NCI-H2227 treated with DMSO at 0.1 percent for 48 hours (cell line): ENCODE measurements at places on chromosomes 4 and X.
A peak's percentile ranks its signal among the peaks of the same experiment; 100 is the strongest.

GRCh38 chr4:10201381-10202223 lies 85.0 kb upstream of the WDR1 start:
- DNase-seq, result no peak

DNA sequence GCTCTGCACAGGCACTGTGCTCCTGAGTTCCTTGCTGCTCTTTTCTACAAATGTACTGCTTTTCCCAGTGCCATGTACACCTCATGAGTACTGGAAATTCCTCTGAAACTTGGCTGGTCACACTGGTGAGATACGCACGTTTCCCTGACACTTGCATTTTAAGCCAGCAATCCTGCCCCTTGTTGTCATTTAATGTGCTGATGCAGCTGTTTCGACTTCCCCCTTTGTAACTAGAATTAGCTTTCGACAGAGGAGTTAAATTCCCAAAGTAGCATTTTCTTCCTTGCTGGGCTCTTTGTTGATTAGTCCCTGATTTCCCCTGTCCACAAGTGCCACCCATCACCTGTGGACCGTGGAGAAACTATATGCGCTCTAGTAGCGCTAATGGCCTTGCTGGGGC lies 77.5 kb downstream of the IQCM start:
- DNase-seq, result no peak

DNA sequence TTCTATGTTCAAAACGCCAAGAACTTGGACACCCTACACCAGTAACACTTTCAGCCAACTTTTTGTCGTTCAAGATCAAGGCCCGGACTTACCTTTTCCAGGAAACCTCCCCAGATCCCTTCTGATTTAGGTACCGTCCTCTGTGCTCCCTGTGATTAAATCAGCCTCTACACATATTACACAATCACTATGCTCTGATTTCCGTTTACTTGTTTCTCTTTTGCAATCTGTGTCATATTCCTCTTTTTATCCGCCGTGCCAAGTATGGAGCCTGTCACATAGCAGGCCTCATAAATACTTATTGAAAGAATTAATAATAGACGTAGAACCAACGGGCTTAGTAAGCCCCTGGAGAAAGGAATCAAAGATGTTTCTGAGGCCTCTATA lies 722 bp upstream of the TMEM33 start:
- no peak for DNase-seq

DNA sequence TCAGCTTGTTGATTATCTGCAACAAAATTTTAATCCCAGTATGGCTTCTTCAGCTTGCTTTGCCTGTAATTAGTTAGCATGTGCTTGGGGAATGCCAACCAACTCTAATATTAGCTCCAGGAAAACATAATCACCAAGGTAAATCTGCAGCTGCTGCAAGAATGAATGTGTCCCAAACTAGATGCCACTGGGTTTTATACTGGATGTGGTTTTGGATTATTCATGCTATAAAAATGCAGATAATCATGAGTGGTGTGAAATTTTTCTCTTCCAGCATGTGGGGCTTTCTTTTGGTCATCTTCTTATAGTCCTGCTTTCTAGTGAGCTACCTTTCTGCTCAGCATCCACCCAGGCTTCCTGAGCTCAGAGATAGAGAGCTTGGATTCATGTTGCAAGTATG lies 295.9 kb upstream of the CASK start:
- no peak for DNase-seq

- DNase-seq, result no peak
Observed at GRCh38 chr4:13515268-13515667, 29.0 kb downstream of the NKX3-2 start.

DNA sequence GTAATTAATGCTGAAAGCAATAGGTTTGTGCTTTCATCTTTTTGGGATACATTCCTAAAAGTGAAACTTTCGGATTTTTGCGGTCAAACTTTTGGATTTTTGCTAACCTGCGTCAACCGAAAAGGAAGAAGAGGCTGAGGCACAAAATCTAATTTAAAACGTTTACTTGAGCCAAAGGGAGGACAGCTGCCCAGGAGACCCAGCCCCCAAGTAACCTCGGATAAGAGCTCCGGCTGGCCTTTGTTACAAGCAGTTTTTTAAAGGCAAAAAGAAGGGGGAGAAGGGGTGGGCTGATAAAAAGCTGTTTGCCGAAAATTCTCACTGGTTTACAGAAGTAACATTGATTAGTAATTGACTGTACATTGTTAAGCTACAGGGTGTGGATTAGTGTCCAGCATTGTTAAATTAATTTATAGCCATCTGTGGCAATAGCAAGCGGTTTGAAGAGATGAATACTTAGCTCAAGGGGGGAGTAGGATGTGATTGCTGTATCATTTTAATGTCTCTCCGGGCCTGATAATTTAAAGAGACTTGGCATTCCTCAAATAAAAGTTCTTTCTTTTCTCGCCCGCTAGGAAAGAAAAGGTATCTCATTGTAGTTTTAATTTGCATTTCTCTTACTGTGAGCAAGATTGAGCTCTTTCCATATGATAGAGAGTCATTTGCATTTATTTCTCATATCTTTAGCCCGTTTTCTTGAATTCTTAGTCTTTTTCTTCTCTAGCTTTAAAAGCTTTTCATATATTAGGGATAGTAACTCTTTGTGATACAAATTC lies 59.1 kb upstream of the USP9X start:
- no peak for DNase-seq

- DNase-seq, result no peak
Observed at GRCh38 chrX:136768469-136769084, 12.2 kb downstream of the ARHGEF6 start.

DNA sequence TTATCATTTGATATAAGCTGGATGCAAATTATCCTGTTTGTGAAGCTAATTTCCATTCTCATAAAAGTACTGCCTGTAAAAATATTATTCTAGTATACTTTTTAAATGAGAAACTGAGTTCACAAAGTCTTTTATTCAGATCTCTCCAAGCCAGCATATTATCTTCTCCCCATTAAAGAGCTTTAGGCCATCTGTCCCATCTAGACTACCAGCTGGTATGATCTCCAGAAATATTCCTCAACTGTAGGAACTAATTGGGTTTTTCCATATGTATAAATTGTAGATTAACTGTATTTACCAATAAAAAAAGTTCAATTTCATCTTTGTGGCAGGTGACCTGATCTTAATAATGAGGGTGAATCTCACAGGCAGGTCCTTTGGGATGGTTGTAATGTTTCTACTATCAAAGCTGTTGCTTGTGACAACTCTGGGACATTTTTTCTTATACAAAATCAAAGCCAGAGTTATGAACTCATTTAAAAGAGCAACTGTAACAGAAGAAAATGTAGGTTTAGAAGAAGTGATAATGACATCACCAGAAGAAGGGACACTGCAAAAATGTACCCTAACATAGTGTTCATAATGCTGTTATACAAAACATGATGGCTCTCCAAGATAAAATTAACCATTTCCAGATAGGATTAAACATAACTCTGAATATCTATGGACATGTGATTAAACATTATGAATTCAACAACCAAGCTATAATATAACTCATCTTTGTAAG lies 132.8 kb downstream of the KCNIP4 start:
- DNase-seq, result no peak

- no peak for DNase-seq
Observed at GRCh38 chr4:123785538-123785937, 388.9 kb downstream of the SPRY1 start.

- peak; percentile 12 for DNase-seq
Observed at GRCh38 chr4:156312261-156312847, 358.7 kb upstream of the CTSO start.

DNA sequence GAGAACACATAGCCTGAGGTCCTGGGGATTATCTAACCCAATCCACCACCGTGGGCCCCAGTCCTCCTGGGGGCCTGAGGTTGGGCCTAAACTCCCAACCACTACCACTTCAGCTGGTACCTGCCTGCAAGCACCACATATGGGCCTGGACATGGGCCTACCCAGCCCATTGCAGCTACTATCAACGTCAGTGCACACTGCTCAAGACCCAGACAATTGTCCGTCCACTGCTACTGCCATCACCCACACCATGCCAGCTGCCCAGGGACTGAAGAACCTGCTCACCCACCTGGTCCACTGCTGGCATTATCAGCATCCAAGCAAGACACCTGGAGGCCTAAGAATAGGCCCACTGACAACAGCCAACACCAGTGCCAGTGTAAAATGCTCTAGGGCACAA lies 88.1 kb downstream of the COL4A5 start:
- DNase-seq, result no peak

DNA sequence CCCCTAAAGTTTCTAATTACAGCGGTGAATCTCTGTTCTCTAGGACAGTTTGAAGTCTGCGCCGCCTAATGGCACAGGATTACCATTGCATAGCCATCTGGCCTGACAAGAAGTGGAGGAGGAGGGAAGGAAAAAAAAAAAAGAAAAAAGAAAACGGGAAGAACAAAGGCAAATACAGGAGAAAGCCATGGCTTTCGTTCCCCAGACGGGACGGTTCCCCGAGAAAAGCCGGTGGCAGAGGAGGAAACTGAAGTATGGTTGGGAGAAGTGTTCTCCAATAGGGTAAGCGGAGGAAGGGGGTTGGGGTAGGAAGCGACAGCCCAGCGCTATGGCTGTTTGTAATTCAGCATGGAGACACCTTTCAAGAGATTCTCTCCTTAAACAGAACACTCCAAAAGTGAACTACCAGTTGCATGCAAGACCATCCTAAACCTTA lies 80.8 kb downstream of the HMGN5 start:
- peak; percentile 1 for DNase-seq

- DNase-seq, result no peak
Observed at GRCh38 chr4:1470816-1471442, 64.7 kb upstream of the NKX1-1 start.

- DNase-seq, result no peak
Observed at GRCh38 chr4:25859429-25860148, 3.2 kb downstream of the SEL1L3 start.

GRCh38 chr4:130424211-130424610 lies 1328.3 kb downstream of the C4orf33 start:
- no peak for DNase-seq

DNA sequence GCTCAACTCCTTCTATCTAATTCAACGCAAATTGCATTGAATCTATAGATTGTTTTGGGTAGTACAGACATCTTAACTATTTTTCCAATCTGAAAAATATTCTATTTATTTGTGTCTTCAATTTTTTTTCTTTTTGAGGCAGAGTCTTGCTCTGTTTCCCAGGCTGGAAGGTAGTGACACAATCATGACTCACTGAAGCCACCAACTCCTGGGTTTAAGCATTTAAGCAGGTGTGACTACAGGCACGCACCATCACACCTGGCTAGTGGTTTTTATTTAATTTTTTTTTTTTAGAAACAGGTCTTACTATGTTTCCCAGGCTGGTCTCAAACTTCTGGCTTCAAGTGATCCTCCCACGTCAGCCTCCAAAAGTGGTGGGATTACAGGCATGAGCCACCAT lies 98.3 kb downstream of the GK start:
- no peak for DNase-seq

DNA sequence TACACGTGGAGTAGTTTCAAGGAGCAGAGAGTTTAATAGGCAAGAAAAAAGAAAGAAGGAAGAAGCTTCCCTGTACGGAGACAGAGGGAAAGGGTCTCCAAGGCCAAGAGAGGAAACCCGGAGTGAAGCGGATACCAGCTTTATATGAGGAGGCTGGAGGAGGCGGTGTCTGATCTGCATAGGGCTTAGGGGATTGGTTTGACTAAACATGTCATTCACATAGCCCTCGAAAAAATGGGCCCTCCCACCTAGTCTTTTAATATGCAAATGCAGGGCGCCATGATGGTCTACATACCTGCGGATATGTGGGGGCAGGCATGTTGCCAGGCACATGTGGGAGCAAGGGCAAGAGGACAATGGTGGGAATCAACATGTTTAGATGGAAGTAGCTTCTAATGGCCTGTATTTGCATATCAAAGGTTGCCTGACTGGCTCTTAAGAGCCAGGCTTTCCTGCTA lies 103.1 kb upstream of the UGT8 start:
- peak; percentile 23 for DNase-seq

GRCh38 chr4:171430495-171430894 lies 382.7 kb upstream of the GALNTL6 start:
- no peak for DNase-seq

DNA sequence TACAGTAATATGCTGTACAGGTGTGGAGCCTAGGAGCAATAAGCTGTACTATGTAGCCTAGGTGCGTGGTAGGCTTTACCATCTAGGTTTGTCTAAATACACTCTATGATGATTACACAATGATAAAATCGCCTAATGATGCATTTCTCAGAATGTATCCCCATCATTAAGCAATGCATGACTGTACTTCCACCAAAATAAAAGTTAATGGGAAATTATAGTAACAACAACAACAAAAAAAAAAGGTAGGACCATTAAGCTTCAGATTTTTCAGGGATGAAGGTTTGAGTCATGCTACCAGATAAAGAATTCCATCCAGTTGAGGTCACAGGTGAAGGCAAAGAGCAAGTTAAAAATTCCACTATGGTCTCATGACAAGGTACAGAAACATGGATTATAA lies 68.2 kb downstream of the MAGEA10 start:
- DNase-seq, result no peak

DNA sequence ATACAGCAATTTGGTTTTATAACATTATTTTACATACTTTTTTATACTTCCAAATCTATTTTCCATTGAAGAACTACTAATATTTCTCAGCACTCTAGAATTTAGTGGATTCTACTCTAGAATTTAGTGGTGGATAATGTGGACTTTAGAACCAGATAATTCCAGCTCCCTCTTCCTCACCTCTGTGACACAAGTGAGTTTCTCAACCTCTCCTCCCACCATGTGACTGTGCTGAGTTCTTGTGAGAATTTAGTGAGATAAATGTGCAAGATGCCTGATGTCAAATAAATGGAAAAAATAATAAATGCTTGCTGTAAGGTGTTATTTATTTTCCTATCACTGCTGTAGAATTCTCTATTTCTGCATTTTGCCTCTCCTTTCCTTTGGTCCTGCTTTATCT lies 107.3 kb downstream of the CPEB2 start:
- DNase-seq, result no peak

DNA sequence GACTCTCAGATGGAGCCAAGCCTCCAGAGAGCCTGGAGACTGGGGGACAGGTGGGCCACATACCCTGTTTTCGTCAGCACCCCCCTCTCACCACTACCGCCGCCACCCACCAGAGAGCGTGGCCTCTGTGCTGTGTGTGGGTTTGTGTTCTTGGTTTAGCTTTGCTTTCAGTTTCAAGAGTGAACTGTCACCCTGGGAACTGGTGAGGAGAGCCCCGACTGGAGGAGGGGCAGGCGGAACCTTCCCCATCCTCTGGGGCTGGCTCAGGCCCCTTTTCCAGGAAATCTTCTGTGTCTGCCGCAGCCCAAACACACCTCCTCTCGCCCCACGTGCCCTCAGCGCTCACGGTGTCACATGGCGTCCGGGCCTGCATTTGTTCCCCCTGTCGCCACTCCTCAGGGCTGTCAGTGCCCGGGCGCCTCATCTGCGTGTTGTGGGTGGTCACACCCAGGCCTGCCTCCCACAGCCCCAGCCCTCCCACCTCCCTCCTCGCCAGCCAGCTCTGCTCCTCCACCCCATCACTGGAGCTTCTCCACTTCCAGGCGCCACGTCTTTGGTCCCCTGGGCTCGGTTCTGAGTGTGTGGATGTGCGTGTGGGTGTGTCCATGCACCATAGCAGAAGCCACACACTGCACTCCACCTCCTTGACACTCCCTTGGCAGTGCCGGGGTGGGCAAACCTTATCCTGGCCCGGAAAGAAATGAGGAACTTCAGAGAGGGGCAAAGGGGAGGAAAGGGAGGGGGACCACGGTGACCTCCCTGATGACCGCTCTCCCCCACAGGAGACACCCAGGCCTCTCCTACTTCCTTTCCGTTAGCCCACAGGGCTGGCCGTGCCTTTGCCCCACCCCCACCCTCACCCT lies 27.8 kb downstream of the ELF4 start:
- no peak for DNase-seq

- no peak for DNase-seq
Observed at GRCh38 chr4:182538031-182538430, 294.8 kb downstream of the TENM3 start.
